ENCODE measurements at places on chromosomes 3 and 15.

GRCh38 chr15:31215490-31216214, 111.0 kb upstream of the KLF13 start:
- peak; percentile 76 for DNase-seq

DNA sequence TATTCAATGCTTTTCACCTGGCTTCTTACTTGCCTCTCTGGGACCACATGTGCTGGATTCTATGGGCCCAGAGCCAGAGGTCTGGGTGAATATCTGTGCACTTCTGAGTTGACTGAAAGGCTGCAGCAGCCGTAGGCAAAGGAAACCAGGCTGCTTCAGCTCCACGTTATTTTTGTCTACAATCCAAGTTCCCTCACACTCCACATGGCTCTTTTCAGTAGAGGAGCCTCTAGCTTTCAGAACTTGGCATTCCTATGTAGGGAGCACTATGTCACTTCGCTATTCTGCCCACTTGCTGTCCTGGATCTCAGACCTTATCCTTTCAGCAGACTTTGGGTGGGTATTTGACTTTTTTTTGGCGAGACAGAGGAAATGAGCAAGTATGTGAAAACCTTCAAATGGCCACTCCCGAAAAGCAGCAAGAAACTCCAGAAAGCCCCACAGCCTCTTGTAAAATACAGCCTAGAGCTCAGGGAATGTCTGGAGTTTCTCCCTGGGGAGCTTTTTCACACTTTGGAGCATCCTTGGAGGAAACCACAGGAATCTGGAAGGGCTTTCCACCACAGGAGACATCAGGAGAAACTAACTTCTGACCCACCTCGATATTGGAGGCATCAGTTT, 80.9 kb downstream of the DUT start:
- no peak for DNase-seq

DNA sequence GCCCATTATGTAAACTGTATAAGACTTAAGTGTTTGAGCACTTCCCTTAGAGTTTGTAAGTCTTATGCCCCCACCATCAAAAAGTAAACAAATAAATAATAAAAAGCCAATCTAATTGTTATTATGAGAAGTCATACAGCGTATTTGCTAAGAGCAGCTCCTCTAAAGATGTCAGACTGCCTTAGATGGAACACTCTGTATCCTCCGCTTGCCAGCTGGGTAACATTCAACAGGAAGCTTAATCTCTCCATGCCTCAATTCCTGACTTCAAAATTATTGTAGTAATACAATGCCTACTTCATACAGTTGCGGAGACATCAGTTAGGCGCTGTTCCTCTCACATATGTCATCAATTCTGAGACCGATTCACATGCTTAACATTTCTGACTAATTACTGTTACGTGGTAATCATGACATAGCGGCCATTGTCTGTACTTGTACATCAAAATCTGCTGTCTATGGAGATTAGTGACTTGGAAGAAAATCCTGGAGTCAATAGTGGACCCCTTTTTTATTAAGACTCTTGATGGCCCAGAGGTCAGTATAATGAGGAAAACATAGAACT, 417.7 kb downstream of the LPP start:
- no peak for DNase-seq

- DNase-seq, result no peak
These were observed 42.1 kb upstream of the NSMCE3 start for GRCh38 chr15:29311696-29312095.

GRCh38 chr3:175430983-175431773, 572.0 kb downstream of the NAALADL2 start:
- DNase-seq, result no peak

All from activated gamma-delta T cell treated with anti-CD3 and anti-CD28 coated beads, Interleukin-2, amount 50 U/mL, for 16 hours (primary cell).